Left renal cortex interstitium (tissue), 4 donors: ENCODE measurements at places on chromosomes 5 and 9.

DNA sequence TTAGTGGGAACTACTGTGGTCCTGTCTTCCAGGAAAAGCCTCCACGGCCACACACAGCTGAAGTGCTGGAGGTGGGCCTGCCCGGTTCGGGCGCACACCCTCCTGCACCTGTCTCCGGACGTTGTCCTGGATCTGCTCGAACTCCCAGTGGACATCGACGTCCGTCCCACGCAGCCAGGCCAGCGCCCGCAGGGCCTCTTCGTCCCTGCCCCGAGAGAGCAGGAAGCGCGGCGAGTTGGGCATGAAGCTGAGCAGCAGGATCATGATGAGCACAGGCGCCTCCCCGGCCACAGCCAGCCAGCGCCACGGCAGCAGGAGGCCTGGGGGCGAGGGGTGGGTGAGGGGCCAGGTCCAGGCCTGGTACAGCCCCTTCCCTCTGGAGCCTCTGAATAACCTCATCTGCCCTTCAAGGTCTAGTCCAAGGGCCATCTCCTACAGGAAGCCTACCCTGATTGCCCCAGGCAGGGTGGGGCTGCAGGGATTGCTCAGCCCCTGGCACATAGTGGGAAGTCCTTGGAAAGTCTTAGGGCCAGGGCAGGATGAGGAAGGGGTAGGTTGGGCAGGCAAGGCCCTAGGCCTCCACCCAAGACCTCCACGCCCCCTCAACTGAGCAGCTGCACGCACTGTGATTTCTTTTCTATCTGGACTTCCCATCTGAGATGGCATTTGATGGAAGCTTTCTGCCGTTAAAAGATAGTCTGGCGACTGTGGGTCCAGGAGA, 3.4 kb downstream of the SLC2A6 start:
- no peak for DNase-seq

DNA sequence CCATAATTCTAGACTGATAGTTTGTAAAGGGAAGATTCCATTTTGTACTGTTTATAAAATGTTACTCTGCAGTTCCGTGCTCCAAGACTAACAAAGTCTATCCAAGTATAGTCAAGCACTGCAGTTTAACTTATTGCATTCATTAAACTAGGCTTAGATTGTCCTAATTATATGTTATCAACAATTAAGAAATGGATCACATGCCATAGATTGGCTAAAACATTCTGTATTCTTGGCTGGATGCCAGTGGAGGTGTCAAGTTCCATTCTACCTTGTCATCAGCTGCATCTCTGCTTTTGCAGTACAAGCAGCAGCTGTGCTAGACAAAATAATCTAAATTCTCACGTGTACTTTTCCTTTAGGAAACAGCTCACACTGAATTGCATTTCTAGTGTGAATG, 69.4 kb upstream of the MEF2C start:
- DNase-seq: peak; percentile 34

- no peak for DNase-seq
Observed at GRCh38 chr9:86135371-86135770, 36.0 kb upstream of the GOLM1 start.

DNA sequence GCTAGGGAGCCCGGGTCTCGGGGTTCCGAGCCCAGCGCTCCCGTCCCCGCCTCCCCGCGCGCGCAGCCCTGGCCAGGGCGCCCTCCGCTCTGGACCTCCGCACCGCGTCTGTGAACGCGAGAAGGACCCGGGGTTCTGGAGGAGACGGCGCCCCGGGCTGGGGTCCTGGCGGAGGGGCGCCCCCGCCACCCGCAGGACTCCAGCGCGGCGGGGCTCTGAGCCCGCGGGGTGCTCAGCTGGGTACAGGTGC, 431 bp downstream of the TMOD1 start:
- no peak for DNase-seq

- no peak for DNase-seq
Observed at GRCh38 chr9:5841771-5842573, 9.1 kb upstream of the ERMP1 start.

- DNase-seq: no peak
Observed at GRCh38 chr5:154143211-154143641, 47.3 kb upstream of the GALNT10 start.

DNA sequence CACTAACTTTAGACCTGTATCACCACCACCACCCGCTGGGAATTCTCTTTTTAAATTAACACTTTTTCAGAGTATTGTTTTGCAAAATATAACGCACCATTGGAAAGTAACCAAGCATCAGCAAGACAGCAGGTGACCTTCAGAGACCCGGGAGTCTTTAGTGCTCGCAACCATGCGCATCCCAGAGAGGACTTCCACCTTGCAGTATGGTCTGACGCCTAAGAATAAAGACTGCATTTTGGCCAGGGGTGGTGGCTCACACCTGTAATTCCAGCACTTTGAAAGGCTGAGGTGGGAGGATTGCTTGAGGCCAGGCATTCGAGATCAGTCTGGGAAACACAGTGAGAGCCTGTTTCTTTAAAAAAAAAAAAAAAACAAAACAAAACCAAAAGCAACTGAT, 113.8 kb downstream of the MED27 start:
- no peak for DNase-seq

- no peak for DNase-seq
Observed at GRCh38 chr9:102796244-102796643, 198.9 kb upstream of the CYLC2 start.

GRCh38 chr5:104189909-104190308, 627.3 kb upstream of the NUDT12 start:
- DNase-seq: no peak

- DNase-seq: no peak
Observed at GRCh38 chr5:118211606-118212005, 776.7 kb downstream of the DTWD2 start.

DNA sequence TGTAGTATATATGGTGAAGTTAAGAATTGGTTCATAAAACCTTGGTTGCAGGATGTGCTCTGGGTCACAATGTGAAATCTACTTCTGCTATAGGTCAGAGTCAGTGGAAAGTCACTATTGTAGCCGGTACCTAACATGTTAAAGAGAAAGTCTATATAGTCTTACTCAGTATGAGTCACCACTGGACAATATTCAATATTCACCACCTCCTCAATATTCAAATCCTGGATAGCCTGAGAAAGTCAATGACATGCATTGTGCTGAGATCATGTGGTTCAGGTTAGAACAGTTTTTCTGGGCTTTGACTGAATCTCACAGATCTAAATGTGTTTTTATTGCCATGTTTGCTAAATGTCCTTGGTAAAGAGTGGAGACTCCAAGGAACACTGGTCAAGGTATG, 108.8 kb downstream of the HMHB1 start:
- DNase-seq: no peak

GRCh38 chr5:129096382-129096991, 1.9 kb downstream of the ISOC1 start:
- no peak for DNase-seq

DNA sequence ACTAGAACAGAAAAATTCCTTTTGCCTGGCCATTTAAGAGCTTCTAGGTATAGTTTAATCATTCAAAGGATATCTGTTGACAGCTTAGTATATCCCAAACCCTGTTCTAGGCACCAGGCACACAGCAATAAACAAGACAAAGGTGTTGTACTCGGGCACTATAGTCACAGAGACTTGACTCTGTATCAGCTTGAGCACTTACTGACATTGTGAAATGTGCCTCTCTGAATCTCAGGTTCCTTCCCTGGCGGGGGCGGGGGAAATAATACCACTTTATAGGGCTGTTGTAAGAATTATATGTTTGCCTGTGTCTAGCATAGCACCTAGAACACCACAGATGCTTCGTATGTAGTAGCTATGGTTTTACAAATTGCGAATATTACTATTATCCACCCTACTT, 104.5 kb downstream of the NR6A1 start:
- DNase-seq: no peak

- no peak for DNase-seq
Observed at GRCh38 chr5:92963800-92964199, 617.2 kb downstream of the NR2F1-AS1 start.

DNA sequence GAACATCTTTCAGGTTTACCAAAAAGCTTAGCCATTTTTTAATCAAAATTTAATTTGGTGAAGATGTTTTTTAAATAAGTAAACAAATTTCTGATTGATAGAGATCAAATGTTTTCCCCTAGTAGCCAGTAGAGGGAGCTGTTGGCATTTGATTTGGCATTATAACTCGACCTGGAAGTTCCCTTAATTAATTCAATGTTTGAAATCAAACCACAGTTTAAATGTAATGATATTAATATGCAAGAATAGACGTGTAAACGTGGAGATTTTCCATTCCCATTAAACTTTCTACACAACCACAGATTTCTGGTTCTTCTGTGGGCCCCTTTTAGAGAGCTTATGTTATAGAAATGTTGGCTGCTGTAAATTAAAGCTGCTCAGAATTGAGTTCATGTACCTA, 148.1 kb upstream of the MPDZ start:
- DNase-seq: no peak

- no peak for DNase-seq
Observed at GRCh38 chr9:105299190-105299854, 54.9 kb downstream of the SLC44A1 start.

GRCh38 chr9:22105005-22105722, 96.1 kb upstream of the CDKN2B start:
- no peak for DNase-seq

DNA sequence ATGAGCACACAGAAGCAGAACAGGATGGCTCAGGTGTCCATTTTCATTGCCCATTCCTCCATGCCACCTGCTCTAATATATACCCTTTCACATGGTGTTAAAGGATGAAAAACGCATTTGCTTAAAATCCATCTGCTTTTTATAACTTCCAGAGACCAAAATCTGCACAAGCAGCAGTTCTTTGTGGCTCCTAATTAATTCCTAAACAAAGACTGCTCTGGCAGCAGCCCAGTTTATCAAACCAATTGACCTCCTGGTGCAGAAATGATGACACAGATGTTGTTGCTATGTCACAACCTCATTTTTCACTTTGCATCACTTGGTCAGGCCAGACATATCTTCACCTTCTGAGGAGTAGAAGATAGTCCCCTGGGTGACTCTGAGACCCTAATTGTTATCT, 141.2 kb downstream of the ASTN2 start:
- DNase-seq: no peak

GRCh38 chr5:26470439-26470838, 567.9 kb downstream of the CDH9 start:
- no peak for DNase-seq

- DNase-seq: peak; percentile 23
Observed at GRCh38 chr5:123610665-123611405, 98.9 kb downstream of the CSNK1G3 start.

DNA sequence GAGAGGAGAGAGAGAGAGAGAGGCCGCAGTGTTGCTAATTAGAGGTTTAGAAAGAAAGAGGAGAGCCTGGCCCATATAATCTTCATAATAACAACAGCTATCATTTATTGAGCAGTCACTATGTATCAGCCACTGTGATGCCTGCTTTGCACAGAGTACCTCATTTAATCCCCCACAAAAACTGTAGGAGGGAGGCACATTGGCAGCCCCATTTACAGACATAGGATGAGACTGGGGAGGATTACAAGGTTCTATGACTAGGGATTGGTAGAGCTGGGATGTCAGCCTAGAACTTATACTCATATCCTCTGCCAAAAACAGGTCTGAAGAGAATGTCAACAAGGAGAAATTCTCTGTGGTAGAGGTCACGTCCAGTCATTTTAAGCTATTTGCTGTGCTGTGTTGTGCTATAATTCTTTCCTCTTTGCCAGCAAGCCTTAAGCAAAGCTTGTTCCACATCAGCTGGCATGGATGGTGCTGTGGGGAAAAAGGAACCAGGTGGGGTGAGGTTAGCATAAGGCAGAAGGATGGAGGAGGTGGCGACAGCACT, 6.7 kb upstream of the GCNT4 start:
- DNase-seq: no peak

- no peak for DNase-seq
Observed at GRCh38 chr5:74894351-74894750, 28.2 kb upstream of the FAM169A start.

GRCh38 chr5:14655146-14655741, 9.3 kb upstream of the OTULIN start:
- DNase-seq: no peak

DNA sequence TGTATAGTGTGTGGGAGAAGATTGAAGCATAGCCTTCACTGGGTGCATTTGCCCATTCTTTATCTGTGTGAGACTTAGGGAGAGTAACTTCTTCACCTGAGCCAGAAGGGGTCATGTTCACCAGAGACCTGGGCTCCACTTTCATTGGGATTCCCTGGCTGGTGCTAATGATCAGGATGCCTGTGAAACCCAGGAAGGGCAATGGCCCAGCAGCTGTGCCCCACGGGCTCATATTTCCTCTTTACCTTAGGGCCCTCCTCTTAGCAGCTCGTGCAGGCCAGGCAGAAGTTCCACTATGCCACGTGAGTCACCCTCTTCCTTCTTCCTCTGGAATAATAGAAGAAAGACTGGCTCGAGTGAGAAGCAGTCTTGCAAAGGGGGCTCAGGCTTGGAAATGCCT, 5.0 kb downstream of the PPARGC1B start:
- DNase-seq: no peak

DNA sequence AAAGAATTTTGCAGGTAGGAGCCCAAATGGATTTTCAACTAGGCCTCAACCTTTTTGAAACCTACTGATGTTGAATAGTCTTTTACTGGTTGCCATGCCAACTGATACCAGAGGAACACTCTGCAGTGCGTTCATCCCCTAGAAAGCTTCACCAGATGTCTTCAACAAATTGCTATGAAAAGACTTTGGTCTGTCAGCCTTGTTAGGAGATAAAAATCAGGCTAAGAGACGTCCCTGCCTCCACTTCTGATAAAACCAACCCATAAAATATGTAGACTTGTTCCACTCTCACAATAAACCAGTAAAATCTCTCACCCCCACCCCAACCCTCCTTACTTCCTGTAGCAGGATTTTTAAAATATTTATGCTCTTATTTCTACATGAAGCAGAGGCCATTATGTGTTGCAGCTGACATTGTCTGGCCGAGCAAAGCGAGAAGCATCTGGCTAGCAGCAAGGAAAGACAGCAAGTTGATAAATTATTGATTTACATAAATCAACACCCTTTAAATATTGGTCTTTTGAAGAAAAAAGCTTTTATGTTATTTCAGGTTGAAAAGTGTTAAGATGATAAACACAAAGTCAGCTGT, 428.7 kb downstream of the ISL1 start:
- no peak for DNase-seq

- DNase-seq: no peak
Observed at GRCh38 chr5:95704150-95704549, 21.4 kb upstream of the SPATA9 start.

GRCh38 chr5:55096861-55097260, 5.6 kb upstream of the GZMA start:
- no peak for DNase-seq

DNA sequence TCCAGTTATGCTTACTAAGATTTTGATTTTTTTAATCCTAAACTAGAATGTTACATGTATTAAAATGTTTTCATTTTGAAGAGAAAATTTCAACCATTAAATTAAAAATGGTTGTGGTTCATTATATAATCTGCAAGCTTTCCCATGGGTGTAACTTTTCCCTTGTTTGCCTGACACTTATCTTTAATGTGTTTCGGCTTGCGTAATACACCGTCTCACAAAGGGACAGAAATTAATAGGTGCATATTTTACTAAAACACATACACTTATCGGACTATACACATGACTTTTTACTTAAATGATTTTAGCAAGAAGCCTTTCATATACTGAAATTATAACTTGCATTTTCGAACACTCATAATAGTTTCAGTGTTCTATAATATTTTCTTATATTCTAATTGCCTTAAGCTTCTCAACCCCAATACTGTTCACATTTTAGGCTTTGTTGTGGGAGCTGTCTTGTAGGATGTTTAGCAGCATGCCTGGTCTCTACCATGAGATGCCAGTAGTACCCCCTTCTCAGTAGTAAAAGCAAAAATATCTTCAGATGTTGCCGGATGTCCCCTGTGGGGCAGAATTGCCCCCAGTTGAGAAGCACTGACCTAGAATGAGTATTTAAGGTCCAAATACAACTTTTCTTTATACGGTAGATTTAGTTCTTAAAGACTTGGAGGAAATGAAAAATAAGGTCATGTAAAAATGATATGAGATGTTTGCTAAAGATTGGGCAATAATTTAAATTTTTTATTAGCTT, 28.6 kb downstream of the UGCG start:
- DNase-seq: no peak
